ENCODE measurements at places on chromosomes 1 and 21. TPM values are rescaled to one million over a fixed set of nuclear protein-coding genes. Genes with fewer than 3 reads are reported as not detected.

LCE2B gene
- not detected for total RNA-seq

HSPA6 gene
- total RNA-seq = 0.29 TPM

TP73 gene
- total RNA-seq = 0.89 TPM

OR10Z1 gene
- not detected for total RNA-seq

SLC22A15 gene
- total RNA-seq = 7.0 TPM

RPE65 gene
- total RNA-seq = under 0.01 TPM

C1orf185 gene
- total RNA-seq = not detected

BCL2L15 gene
- 0.06 TPM for total RNA-seq

PIGR gene
- not detected for total RNA-seq

LENEP gene
- not detected for total RNA-seq

G0S2 gene
- total RNA-seq = 5.7 TPM

RNF186 gene
- not detected for total RNA-seq

SPRR3 gene
- total RNA-seq = not detected

TRIM46 gene
- 1.9 TPM for total RNA-seq

NOL9 gene
- 42.1 TPM for total RNA-seq

CACNA1S gene
- not detected for total RNA-seq

MSH4 gene
- 0.34 TPM for total RNA-seq

OR10K2 gene
- not detected for total RNA-seq

C1orf50 gene
- 2.5 TPM for total RNA-seq

ITLN2 gene
- total RNA-seq = not detected

CADM3 gene
- total RNA-seq = 0.57 TPM

LMX1A gene
- total RNA-seq = not detected

C1QTNF12 gene
- not detected for total RNA-seq
